ENCODE measurements at places on chromosomes 13 and 19. TPM values are rescaled to one million over a fixed set of nuclear protein-coding genes. Genes with fewer than 3 reads are reported as not detected.

The KCTD4 gene
- total RNA-seq, result not detected

GRCh38 chr13:44409595-44409994 is 36.0 kb downstream of the SERP2 start:
- no peak for DNase-seq

GRCh38 chr13:114105521-114106225 is 26.8 kb downstream of the RASA3 start:
- no peak for DNase-seq

DNA sequence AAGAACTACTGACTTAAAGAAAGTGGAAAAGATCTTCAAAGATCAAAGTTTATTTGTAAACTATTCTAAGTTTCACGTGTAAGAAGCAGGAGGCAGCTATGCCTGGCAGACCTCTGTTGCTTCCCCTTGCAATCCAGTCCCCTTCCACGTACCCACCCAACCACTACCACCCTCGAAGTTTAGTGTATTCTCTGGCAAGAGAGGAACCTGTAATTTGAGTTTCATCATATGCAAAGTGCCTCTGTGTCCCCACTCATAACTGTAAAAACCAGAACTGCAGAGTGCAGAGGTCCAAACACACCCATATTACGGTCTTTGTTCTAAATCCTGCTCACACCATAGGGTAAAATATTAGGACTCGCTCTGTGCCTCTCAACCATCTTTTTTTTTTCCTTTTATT is 75.8 kb upstream of the FRY start:
- DNase-seq, result no peak

DNA sequence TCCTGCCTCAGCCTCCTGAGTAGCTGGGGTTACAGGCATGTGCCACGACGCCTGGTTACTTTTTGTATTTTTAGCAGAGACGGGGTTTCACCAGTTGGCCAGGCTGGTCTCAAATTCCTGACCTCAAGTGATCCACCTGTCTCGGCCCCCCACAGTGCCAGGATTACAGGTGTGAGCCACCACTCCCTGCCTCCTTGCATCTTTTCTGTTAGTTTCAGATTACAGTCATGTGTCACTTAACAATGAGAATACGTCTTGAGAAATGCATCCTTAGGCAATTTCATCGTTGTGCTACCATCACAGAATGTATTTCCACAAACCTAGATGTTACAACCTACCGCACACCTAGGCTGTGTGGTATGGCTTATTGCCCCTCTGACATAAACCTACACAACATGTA is 180.4 kb downstream of the TM9SF2 start:
- no peak for DNase-seq

The LIPE gene
- total RNA-seq, result 14.4 TPM

The GJB6 gene
- not detected for total RNA-seq

GRCh38 chr13:27549406-27549981 is 70.8 kb downstream of the LNX2 start:
- DNase-seq, result peak; percentile 44

The UNC13A gene
- 1.7 TPM for total RNA-seq

The ZNF28 gene
- total RNA-seq, result 6.8 TPM

DNA sequence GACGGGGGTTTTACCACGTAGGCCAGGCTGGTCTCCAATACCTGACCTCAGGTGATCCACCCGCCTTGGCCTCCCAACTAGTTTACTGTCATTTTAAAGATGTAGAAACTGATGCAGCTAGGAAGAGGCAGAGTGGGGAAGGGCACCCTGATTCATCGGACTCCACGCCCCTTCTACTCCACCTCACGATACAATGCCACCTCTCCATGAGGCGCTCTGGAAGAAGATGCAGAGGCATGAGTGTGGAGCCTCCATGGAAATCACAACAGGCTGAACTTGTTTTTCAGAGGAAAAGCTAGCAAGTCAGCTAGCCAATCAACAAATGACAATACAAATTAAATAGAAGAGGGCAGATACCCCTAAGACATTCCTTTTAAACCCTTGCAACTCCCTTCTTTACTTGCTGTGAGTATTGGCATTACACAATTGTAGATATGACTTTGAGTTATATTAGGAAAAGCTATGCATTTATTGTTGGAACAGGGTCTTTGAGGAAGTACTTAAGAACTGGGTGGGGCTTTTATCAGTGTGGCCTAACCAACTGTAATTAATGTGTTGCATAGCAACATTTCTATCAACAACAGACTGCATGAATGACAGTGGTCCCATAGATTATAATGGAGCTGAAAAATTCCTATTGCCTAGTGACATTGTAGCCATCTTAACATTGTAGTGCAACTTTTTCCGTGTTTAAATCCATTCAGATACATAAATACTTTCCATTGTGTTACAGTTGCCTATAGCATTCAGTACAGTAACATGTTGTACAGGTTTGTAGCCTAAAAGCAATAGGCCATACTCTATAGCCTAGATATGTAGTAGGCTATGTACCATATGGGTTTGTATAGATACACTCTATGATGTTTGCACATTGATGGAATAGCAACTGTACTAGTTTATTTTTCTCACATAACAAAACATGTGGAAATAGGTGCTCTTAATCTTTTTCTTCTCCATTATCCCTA is 17.6 kb downstream of the WDFY2 start:
- DNase-seq, result no peak

The ADGRE1 gene
- total RNA-seq, result 0.28 TPM

The BIVM gene
- 11.2 TPM for total RNA-seq

- DNase-seq, result peak; percentile 82
These were observed 545 bp downstream of the RAD23A start for GRCh38 chr19:12946092-12946721.

The FBXO17 gene
- 8.1 TPM for total RNA-seq

The CKM gene
- not detected for total RNA-seq

GRCh38 chr19:6216996-6217751 is 62.6 kb downstream of the MLLT1 start:
- DNase-seq, result no peak

The WDR62 gene
- total RNA-seq, result 0.19 TPM

DNA sequence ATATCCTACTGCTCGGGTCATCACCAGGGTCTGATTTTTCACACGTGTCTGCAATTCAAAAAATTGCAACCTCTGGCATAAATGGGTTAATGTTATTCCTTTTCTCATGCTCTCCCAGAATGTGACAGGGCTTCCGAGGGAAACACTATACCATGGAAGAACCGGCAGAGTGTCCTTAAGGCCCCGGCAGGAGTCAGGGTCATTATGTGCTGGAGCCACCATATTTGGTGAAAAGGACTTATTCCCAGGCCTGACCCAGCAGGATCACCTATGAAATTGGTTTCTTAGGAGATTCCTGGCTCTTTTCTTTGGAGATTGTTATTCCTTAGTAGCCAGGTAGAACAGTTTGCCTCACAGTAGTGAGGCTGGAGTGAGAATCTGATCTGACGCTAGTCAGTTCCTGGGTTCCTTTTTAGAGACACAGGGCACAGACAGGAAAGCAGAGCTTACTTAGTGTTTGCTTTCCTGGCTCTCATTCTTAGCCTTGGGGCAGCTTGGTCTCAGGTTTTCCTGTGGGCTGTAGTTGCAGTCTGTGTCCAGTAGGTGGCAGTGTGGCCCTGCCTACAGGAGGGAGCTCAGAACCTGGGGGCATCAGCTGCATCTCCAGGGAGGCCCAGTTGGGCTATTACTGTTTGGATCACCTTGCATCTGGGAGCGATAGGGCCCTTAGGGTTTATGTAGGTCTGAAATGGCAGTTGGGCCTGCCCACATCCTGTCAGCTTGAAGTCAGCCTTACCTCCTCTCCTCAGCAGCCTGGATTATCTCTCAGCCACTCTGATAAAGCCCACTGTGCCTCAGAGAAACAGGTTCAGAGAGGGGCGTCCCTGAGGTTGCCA is 12.4 kb downstream of the SNRNP70 start:
- peak; percentile 72 for DNase-seq

DNA sequence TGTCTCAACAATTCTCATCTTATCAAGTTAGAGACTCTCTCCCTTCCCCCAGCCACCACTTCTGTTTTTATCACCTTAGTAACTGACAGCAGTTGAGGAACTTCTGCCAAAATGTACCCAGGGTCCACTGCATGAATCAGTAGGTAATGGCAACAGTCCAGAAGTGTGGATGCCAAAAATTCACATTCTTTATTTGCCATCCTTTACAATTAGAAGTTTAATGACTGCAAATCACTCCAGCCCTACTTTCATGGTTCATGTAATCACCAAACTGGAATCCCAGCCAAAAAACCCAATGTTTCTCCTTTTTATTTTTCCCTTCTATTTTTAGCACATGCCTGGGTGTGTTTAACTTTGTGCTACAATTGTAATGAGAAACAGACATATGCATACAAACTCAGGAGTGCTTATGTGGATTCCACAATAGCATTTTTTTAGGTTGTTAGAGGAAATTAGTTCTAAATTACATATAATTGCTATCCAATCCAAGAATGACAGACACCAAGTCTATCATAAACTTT is 243.5 kb downstream of the RGCC start:
- peak; percentile 38 for DNase-seq

The TBXA2R gene
- 1.2 TPM for total RNA-seq

DNA sequence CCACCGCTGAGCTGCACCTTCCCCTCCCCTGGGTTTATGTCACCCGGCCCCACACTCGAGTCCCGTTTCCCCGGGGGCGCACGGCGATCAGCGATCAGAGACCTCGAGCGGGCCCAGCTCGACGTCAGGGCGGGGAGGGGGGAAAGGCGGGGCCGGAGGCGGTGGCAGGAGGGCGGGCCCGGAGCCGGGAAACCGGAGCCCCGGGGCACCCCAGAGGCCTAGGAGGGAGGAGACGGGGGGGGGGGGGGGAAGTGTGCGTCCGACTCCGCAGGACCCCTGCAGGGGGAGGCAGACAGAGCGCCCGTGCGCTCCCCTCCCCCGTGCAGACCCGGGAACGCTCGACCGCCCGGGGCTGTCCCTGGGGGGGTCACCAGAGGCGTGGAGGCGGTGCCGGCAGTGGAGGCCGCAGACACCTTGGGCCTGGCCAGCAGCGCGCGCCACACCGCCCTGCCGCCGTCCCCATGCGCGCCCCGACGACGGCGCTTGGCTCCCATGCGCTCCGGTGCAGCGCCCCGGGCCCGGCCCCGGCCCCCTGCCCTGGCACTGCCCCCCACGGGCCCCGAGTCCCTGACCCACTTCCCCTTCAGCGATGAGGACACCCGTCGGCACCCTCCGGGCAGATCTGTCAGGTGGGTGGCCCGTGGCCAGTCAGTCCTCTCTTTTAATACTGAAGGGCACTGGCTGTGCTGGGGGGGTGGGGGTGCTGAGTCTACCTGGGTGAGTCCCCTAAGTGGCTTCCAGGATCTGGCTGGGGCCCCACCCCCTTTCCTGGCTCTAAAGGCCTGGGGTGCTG is 11.8 kb downstream of the PDE4A start:
- DNase-seq, result peak; percentile 80

The CGB7 gene
- total RNA-seq, result not detected

- no peak for DNase-seq
These were observed 90.2 kb downstream of the SPACA7 start for GRCh38 chr13:112466132-112467058.

The FSD1 gene
- not detected for total RNA-seq

DNA sequence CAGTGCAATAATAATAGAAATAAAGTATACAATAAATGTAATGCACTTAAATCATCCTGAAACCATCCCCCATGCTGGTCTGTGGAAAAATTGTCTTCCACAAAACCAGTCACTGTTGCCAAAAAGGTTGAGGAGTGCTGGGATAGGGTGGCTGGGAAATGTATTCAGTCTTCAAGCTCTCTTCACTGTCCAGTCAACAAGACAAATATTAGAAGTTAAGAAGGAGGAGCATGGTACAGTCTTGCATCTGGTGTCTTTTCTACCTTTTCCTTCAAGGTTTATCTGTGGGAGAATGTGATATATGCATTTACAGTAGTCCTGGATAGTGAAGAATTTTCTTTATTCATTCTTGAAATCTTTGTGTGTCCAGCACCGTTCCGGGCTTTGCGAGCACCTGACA is 203.4 kb downstream of the GPC5 start:
- no peak for DNase-seq

- no peak for DNase-seq
These were observed 193.7 kb downstream of the LMO7 start for GRCh38 chr13:75829830-75830229.

DNA sequence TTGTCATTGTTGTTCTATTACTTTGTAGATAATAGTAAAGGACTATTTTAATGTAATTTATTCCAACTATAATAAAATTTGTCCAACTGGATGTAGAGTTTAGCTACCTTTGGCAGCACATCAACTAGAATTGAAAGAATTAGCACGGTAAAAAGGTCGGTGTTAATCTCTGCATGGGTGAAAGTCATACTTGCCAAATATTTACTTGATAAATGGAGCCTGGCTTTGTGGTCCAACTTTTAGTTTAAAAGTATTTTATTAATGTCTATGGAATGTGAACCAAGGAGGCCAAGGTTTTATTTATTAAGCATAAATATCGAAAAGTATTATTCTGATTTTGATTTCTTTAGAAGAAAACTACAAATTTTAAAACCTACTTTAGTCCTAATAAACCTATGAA is 1389.0 kb downstream of the PCDH9 start:
- DNase-seq, result no peak

- no peak for DNase-seq
These were observed 107.5 kb downstream of the CYSLTR2 start for GRCh38 chr13:48761256-48761655.

DNA sequence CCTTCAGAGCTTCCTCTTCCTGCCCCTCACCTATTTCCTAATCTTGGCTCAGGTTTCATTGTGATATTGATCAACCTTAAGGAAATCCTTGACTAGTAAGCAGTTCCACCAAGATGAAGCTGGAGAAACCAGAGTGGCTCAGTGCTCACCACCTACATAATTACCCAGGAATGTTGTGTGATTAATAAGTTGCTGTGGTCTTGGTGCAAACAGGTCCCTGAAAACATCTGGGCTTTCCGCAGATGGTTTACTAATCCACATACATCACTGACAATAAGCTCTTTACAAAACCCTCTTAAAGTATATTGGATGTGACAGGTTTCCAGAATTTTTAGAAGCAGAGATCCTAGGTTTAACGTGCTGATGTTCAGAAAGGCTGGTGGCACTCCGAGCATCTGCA is 8.6 kb upstream of the SERP2 start:
- DNase-seq, result no peak

DNA sequence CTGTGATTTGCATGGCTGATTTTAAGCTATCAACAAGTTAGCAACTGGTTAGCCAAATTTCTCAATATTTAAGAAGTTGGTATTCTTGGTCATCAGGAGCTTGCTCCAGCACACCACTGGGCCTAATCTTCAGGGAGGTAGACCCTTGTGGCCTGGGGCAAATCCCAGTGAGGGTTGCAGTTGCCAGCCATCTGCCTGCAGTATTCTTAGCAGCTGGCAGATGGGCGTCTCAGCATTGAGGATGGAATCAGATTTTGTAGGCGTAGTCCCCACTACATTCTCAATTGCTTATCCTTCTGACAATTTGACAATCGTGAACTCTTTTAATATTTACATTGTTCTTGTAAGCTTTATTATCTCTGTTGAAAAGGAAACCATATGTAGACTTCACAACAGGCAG is 1266.2 kb downstream of the SLITRK5 start:
- DNase-seq, result no peak

DNA sequence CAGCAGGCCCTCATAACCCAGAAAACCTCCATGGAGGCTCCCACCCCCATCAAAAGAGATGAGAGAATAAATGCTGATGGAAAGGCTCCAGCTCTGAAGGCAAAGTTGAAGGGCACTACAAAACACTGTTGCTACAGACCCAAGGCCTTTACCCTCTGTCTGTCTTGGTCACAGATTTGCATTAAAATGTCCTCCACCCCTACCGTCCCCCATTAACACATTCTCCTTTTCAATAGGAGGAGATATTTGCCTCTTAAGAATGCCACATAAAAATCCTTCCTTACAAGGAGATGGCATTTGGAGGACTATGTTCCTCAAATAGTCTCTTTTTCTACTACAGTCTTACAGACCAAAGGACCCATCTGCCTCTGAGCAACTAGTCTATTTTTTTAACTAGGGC is 361.5 kb downstream of the ENOX1 start:
- DNase-seq, result no peak

The TEKTIP1 gene
- 0.73 TPM for total RNA-seq
